ENCODE measurements at places on chromosomes 5 and 9.

DNA sequence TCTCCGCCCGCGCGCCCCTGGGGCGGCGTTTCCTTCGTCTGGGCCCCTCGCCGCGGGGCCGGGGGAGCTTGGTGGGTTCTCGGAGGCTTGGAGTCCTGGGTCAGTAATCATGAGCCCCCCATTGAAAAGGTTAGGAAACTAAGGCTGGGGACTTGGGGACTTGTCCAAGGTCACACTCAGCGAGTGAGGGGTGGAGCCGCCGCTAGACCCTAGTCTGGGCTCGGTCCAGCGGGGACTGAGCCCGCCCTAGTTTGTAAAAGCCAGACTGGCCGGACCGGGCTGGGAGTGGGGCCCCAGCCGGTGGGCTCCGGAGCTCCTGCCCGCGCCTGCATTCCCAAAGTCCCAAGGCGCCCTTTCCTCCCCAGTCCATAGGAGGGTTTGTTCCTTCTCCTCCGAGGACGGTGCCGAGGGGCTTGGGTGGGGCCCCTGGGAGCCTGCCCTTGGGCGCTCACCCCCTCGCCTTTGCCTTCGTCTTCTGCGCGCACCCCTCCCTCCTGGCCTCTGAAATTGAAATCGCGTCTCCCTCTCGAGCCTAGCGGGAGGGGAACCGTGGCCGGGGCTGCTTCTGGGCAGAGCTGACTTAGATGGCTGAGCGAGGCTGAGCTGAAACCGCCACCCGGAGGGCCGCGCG, 995 bp downstream of the OLFM1 start:
- no peak for DNase-seq

DNA sequence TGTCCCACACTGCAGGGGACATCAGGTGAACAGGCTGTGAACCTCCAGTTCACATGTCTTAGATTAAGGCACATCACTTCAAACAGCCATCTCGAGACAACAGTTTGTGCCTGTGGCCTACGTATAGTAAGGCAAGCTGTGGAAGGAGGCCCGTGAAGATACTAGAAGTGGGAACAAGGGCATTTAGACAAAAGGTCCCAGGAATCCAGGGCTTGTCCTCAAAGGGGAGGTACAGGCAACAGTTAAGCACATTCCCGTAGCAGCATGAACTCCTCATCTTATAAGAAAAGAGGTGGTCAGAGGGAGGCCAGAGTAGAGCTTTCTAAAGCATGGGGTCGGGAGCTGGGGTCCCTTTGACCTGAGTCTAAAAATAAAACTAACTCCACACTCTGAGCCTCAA, 122.5 kb upstream of the TRPM3 start:
- DNase-seq: no peak

DNA sequence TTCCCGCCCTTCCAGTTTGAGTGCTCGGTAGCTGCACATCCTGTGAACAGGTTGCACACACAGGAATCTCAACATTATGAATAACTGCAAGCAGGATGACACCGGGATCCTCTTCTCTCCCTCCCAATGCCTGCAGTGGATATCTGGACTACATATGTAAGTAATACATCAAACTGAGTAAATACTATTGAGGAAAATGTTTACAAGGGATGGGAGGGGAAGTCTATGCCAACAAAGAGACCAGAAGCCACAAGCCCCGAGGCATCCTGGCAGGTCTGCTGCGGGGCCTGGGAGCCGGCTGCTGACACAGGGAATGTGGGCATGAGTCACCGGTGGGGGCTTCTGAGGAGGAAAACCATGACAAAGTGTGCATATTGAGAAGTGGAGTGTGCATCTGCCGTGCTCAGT, 8.6 kb upstream of the ANKRD33B start:
- DNase-seq: peak; percentile 71

- no peak for DNase-seq
Observed at GRCh38 chr5:113084402-113085083, 107.9 kb downstream of the DCP2 start.

GRCh38 chr9:121678501-121679022, 27.1 kb downstream of the DAB2IP start:
- DNase-seq: no peak

- DNase-seq: no peak
Observed at GRCh38 chr5:7261049-7261448, 134.9 kb upstream of the ADCY2 start.

DNA sequence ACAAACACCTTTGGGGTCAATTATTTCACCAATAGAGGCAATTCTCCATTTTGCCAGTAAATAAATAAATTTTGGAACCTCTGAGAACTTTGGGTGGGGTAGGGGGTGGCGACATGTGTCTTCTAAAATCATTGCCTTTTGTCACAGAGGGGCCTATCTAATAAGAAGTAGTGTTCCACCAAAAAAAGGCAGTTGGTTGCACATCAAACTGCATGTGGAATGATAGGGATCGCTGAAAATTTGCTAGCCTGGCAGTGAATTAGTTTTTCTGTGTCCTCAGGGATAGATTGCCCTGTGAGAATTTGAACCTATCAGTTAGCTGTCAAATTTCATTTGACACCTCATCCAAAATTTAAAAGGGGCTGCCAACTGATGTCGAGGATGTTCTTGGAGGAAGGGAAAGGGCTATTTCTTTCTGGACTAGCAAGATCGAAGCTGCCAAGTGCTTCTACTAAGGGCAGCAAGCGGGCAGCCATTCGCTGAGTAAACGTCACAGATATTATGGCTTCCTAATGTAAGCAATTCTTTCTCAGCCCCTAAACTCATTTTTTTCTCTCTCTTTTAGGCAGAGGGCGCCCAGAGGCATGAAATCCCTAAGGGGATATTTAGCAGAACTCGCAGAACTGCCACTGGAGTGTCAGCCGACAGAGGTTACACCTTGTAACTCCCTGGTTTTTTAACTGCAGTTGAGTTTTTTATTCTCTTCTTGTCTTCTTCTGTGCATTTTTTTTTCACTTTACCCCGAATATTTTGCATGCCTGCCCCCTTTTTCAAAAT, 2208.1 kb upstream of the WWC1 start:
- DNase-seq: no peak

GRCh38 chr9:21677834-21678233, 124.6 kb upstream of the MTAP start:
- DNase-seq: no peak

GRCh38 chr9:84667571-84668195, 1.8 kb upstream of the NTRK2 start:
- DNase-seq: no peak
